Thymus (tissue), 14 donors: ENCODE measurements at places on chromosomes 1 and 21. TPM values are rescaled to one million over a fixed set of nuclear protein-coding genes. Genes with fewer than 3 reads are reported as not detected.

DNA sequence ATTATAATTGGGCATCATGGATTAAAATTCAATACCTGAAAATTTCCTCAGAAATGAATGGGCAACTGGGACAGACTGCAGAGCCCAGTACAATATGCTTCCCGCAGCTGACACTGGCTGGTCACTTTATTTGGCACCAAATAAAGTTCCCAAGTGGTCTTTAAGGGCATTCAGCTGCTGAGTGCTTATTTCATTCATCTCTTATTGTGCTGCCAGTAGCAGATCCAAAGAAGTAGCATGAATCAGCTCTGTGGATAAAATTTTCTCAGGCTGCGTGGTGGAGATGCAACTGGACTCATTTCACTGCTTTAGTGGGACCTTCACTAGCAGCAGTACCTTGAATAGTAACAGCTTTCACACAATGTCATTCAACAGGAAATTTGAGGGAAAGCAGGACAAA, 226.3 kb upstream of the ADGRL2 start:
- no peak for DNase-seq

- DNase-seq, result no peak
Observed at GRCh38 chr1:15820478-15820877, 13.0 kb upstream of the UQCRHL start.

- DNase-seq, result no peak
Observed at GRCh38 chr1:69263921-69264391, 303.8 kb upstream of the LRRC7 start.

DNA sequence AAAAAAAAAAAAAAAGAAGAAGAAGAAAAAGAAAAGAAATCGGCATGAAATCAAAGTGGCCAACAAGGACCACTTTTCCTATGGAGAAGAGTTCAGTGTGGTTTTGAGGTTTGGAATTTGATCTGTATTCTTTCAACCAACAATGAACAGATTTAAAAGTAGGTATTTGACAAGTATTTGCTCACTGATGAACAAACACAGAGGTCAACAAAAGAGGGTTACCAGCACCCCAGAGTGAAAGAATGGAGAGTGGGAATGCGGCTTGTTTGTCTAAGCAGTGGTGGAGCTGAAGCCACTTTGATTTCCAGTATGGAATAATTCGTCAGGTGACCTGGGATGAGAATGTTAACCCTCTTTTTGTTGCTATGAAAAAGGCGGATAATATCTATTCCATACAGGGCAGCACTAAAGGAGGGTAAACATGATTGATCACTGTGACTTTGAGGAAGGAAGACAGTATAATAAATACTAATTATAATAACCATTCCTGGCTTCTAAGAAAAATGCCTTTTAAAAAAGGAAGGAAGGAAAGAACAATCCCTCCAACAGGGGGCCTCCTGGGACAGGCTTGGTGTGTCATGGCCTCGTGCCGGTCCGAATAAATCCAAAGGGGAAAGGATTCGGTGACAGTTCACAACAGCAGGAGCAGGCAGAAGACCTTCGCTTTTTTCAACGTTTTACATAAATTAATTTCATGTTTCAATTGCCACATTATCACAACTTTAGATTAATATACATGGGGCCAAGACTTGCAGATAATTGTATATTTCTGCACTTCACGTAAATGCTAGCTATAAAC, 37.2 kb upstream of the SIM2 start:
- no peak for DNase-seq

DNA sequence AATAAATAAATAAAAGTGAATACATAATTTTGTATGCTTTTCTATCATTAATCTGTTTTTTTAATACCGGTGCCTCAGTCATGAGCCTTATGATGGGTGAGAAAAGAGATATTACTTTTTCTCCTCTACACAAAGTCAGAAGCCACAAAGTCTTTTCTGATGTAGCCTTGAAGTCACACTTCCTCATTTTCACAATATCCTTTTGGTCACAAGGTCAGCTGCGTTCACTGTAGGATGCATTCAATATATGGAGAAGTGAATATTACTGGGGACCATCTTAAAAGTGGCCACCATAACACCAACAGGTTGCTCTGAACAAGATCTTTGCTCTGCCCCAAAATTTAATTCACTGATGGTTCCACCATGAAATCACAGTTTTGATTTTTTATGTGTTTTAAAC, 83.3 kb upstream of the TNR start:
- DNase-seq, result no peak

DNA sequence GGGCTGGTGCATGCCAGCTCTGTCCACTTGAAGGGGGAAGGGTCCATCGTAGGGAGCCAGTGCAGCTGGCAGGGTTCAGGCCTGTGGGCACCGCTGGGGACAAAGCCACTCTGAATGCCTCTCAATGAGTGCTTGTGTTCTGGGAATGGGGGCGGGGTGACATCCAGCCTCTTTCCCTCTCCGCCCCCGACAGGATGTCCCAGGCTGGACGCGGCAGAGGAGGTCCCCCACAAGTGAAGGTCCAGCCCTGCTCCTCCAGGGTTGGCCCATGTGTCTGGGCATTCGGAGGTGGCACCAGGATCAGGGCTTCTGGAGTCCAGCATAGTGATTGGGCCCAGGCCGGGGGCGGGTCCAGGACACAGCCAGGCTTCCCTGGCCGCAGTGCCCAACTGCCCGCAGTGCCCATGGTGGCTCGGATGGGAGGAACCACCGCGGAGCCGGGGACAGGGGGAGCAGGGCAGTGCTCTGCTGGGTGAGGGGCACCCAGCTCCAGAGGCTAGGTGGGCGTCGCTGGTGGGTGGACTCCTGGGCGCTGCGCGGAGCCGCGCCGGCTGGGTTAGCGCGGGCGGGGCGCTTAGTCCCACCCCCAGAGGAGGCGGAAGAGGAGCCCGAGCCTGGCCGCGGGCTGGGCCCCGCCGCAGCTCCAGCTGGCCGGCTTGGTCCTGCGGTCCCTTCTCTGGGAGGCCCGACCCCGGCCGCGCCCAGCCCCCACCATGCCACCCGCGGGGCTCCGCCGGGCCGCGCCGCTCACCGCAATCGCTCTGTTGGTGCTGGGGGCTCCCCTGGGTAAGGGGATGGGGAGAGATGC, at the start of gene SHISA4:
Gene SHISA4, plus strand, starts transcription at position 617 of the 808 bp plus-strand sequence. Its CDS starts 97 bp downstream, at position 714.
- no peak for DNase-seq

- no peak for DNase-seq
Observed at GRCh38 chr1:197737916-197738315, 37.4 kb downstream of the DENND1B start.

- DNase-seq, result peak; percentile 52
Observed at GRCh38 chr1:84146411-84147032, 2.5 kb downstream of the PRKACB start.

DNA sequence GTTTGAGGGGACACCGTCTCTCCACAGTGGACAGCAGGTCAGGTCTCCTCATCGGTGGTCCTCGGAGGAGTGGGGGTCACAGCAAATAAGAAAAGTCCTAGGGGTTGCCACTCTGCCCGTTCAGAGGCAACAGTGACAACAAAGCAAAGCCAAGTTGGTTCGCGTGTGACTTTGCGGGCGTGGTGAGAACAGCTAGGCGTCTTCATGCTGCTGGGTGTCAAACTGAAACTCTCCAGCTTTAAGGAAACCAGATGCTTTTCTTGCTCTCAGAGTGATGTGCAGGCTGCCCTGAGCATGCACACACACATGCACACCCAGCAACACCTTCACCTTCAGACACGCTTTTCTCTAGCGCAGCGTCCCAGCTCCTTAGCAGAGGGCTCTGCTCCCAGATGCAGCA, 70.1 kb upstream of the ARHGEF16 start:
- no peak for DNase-seq

DNA sequence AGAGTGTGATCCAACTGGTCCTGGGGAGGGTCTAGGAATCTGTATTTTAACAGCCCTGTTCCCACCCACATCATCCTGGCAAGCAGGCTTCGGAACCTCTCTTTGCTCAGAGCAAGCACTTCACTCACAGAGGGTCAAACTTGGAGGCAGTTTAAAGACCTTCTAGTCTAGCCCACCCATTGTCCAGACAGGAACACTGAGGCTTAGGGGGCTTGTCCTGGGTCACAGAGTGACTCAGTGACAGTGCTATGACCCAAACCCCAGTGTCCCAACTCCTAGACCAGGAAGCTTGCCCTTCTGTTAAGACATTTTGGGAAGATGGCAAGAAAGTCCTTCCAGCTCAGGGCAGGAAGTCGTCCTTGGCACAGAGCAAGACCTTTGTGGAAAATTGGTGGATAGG, 36.5 kb downstream of the FBXO2 start:
- no peak for DNase-seq

GRCh38 chr1:28905921-28906666, 8.3 kb upstream of the EPB41 start:
- DNase-seq, result no peak

GRCh38 chr1:208641579-208642280, 397.5 kb upstream of the PLXNA2 start:
- no peak for DNase-seq

DNA sequence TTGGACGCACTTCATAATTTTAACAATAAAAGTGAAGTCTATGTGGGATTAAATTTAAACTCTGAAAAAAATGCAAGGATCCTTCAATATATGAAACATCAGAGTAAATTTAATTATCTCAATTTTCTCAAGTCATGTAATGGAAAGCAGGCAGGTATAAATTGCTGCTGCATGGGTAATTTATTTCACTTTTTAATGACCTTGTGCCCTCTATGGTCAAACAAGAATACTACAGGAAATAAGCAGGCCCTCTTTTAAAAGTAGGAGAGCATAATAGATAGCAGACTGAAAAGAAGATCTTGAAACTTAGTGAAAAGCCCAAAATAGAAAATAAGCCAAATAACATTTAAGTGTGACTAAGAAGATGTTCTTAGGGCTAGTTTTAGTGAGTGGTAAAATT, 22.9 kb downstream of the BCAS2 start:
- DNase-seq, result no peak

DNA sequence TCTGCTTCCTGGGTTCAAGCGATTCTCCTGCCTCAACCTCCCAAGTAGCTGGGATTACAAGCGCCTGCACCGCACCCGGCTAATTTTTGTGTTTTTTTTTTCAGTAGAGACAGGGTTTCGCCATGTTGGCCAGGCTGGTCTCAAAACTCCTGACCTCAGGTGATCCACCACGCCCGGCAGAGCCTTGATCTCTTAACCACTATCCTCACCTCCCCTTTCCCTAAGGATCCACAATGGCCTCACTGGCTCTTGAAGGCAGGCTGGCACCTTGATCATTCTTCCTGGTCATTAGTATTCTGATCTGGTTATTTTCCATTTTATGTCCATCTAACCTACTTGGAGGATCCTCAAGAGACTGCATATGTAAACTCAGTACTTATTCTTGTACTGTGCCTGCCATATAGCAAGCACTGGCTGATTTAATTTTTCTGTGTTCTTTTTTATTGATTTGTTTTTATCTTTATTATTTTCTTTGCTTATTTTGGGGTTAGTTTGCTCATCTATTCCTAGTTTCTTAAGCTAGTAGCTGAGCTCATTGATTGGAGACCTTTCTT, 6.3 kb downstream of the RCC1 start:
- DNase-seq, result no peak

DNA sequence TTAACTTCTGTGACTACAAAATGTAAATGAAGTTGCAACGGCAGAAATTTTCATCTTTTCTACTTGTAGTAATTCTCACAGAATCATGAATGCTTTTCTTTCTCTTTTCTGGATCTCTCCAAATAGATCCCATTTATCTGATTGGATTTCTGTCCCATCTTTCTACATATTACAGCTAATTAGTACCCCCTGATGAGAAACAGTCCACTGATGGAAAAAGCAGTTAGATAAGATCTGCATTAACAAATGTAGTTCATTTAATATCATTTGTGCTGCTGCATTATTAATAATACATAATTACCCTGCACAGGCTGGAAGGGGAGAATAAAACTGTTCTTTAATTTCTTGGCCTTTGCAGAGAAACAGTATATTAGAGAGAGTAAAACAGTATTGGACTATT, 289.3 kb downstream of the TTLL7 start:
- no peak for DNase-seq

DNA sequence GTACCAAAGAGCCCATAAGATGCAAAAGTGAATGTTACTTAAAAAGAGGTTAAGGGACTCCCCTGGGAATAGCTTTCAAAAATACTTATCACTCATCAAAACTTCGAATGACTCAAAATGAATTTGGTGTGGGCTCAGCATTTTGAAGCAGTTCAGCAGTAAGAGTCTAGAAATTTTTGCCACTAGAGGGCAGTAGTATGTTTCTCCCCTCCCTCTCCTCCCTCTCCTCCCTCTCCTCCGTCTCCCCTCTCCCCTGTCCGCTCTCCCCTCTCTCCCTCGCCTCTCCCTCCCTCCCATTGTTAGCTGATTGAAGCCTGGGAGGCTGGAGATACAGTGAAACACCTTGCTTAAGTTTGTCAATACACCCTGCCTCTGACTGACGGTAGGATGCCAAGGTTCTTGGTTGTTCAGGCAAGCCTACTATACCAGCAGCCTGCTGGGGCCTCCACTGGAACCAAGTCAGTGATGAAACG, 70.8 kb upstream of the TENT5C start:
- DNase-seq, result peak; percentile 36

GRCh38 chr1:12552951-12553921, 64.8 kb downstream of the DHRS3 start:
- DNase-seq, result no peak

- DNase-seq, result no peak
Observed at GRCh38 chr1:201228011-201228983, 37.7 kb downstream of the IGFN1 start.

DNA sequence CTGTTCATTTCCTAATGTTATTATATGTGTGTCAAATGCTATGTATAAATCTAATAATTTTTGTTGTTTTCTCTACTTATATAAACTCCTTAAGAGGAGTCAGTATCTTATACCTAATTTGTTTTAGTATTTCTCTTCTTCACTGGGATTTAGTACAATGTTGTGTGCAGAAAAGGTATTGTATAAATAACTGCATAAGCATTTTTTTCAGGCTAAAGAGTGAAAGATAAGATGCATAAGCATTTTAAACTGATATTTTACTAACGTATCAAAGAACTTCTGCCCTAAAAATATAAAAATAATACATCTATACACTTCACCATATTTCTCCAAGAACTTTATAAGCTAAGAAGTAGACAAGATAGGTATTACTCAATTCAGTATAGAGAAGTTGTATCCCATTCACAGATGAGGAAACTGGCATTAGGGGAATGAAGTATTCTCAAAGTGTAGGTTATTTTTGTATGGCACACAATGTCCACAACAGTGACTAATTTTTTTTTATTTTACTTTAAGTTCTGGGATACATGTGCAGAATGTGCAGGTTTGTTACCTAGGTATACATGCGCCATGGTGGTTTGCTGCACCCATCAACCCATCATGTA, 59.3 kb downstream of the NUP210L start:
- no peak for DNase-seq

GRCh38 chr1:44467566-44467965, 62.5 kb downstream of the RNF220 start:
- no peak for DNase-seq

- DNase-seq, result no peak
Observed at GRCh38 chr1:28519946-28520725, 14.3 kb downstream of the RCC1 start.

The FAM151A gene
- total RNA-seq, result 0.47 TPM

The NFASC gene
- 0.14 TPM for total RNA-seq

The OR2M3 gene
- not detected for total RNA-seq

The SYCP1 gene
- 0.05 TPM for total RNA-seq

The SPOCD1 gene
- 2.5 TPM for total RNA-seq

The C1orf141 gene
- total RNA-seq, result not detected
